ENCODE measurements at places on chromosomes 13 and 19.

- DNase-seq, result no peak
These were observed 20.2 kb upstream of the MYDGF start for GRCh38 chr19:4690361-4690760.

DNA sequence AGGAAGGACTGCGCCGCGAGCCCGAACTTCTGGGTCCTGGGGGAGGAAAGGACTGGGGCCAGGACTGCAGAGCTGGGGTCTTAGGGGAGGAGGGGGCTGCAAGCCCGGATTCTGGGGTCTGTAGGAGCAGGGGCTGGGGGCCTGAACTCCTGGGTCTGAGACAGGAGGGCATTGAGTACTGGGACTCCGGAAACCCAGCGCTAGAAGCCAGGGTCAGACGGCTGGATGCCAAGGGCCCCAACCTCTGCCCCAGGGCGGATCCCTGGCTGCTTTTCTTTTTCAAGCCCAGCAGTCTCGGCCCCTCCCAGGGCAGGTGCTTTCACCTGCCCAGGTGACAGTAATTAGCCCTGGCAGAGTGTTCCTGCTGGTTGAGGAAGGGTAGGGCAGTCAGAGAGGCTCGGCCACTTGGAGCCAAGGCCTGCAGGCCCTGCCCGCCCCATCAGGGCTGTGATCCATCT, 2.3 kb downstream of the MYH14 start:
- DNase-seq, result no peak

GRCh38 chr19:45641274-45642105, 2.3 kb upstream of the EML2 start:
- DNase-seq, result peak; percentile 82

- no peak for DNase-seq
These were observed 22.4 kb downstream of the TNFRSF19 start for GRCh38 chr13:23592596-23592995.

GRCh38 chr13:98529171-98529570, 47.7 kb downstream of the STK24 start:
- no peak for DNase-seq

GRCh38 chr19:44703336-44704078, 4.6 kb downstream of the CEACAM16 start:
- no peak for DNase-seq

- DNase-seq, result no peak
These were observed 1.8 kb downstream of the SLITRK1 start for GRCh38 chr13:83880275-83881139.

DNA sequence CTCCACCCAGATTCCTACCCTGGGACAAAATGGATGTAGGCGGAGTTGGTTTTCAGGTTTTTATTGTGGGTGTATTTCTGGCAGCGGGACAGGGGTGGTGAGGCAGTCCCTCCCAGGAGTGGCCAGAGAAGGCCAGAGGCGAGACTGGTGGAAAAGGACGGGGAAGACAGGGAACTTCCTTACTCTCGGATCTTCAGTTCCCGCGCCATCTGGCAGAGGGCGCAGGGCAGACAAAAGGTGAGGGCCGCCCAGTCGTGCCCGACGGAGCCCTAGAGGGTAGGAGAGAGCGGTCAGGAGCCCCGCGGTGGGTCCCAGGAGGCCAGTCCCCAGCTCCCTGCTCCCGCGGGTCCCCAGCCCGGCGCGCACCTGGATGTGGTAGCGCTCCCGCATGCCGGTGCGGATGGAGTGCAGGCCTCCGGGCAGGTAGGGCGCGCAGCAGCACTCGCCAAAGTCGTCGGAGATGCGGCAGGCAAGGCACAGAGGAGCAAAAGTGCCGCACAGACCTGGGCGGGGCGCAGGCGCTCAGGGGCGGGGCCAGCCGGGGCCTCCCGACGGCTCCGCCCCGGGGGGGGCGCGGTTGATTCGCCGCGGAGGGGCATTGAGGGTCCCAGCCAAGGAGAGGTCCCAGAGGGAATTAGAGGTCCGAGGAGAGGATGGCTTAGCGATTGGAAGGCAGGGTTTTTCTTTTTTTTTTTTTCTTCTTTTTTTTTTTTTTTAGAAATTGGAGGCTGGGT, 3.0 kb downstream of the CNFN start:
- peak; percentile 48 for DNase-seq

DNA sequence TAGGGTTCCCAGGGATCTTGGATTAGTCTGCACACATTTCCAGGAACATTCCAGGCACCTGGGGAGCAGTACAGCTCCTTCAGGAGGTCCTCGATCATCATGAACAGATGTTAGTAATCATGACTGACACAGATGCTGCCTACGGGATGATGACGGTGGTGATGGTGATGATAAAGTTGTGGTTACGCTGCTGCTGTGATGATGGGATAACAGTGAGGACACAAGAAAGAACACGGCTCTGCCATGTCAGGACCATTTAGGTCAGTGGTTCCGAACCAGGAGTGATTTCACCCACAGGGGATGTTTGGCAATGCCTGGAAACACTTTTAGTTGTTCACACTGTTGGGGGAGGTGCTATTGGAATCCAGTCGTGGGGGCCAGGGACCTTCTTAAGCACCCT, 1193.0 kb downstream of the UQCRFS1 start:
- DNase-seq, result no peak

GRCh38 chr19:11574689-11575088, 2.8 kb downstream of the ACP5 start:
- DNase-seq, result no peak

DNA sequence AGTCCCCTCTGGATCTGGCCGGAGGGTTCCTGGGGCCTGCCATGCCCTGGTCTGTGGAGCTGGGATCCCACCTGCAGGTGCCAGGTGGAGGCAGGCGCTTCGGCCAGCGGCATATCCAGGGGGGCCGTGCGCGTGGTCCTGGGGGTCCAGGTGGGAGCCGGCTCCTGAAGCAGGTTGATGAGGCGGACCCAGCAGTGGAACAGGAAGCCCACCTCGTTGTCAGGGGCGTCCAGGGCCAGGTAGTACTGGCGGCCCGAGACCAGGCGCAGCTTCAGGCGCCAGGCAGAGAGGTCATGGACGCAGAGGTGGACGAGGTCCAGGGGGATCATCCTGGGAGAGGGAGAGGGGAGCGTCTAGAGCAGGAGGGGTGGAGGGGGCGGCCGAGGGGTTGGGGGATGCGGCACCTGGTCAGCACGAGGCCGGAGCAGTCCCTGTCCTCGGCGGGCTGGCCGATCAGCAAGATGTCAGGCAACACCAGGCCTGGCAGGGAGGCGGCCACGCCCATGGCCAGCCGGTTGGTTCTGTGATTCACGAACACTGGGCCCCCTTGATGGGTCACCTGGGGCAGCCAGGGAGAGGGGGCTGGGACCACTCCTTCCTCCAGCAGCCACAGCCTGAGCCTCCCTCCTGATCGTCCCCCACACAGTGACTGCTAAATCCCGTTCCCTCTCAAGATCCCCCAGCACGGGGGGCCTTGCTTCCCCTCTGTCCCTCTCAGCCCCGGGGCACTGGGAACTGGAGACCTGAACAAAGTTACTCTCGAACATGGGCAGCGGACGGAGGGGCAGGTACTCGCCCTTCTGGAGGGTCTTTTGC, 678 bp downstream of the GARIN5B start:
- no peak for DNase-seq

DNA sequence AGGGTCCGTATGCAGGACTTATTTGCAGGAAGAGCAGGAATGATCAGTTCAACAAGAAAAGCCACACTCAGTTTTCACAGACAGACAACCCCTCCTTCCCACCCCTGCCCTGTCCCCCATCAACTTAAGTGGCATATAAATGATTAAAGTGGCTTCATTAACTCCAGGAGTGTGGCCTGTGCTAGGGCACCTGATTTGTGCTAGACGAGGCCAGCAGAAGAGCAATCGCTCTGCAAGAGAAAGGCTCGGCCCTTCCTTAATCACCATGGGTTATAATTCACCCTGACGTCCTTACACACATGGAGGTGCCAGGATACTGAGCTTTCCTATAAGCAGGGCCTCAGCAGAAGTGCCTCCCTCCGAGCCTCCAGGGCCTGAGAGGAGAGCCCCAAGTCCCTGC, 14.6 kb downstream of the C19orf12 start:
- no peak for DNase-seq

DNA sequence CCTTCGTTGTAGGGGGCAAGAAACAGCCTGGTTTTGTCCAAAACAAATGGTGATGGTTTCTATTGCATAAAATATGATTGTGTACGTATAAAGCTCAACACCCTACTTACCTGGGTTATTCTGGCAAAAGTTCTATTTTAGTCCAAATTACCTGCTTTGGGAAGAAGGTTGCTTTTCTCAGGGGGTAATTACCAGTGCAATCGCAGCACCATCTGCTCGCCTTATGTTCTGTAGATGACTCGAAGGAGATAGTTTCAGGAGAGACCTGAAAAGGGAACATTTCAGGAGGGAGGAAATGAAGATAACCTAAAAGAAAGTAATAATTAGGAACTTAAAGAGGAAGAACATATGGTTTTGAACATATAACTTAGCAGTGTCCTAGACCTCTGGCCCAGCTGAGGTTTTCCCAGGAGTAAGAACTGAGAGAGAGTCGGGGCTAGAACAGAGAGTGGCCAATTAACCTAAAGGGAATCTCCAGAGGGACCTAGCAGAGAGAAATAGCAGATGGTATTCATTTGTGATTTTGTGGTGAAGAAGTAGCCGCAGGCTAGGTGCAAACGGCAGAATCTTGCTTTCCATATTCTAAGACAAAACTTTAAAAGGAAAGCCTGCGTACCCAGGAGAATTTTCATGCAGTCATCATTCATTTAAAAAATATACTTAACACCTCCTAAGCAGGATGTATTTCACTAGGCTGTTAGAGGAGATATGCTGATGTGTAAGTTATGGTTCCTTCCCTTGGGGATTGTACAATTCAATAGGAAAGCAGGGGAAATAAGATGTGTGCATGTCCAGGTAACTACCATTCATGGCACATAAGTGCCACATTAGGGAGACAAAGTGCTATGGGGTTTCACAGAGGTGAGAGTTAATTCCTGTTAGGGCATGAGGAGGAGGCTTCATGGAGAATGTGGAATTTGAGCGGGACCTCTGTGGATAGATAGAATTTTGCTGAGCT, 113.0 kb upstream of the SLC10A2 start:
- DNase-seq, result no peak

GRCh38 chr13:77262198-77262597, 64.7 kb downstream of the MYCBP2 start:
- DNase-seq, result no peak

- no peak for DNase-seq
These were observed 15.1 kb downstream of the CSNK1G2 start for GRCh38 chr19:1956122-1956494.

GRCh38 chr13:95243207-95243606, 58.0 kb downstream of the ABCC4 start:
- no peak for DNase-seq

DNA sequence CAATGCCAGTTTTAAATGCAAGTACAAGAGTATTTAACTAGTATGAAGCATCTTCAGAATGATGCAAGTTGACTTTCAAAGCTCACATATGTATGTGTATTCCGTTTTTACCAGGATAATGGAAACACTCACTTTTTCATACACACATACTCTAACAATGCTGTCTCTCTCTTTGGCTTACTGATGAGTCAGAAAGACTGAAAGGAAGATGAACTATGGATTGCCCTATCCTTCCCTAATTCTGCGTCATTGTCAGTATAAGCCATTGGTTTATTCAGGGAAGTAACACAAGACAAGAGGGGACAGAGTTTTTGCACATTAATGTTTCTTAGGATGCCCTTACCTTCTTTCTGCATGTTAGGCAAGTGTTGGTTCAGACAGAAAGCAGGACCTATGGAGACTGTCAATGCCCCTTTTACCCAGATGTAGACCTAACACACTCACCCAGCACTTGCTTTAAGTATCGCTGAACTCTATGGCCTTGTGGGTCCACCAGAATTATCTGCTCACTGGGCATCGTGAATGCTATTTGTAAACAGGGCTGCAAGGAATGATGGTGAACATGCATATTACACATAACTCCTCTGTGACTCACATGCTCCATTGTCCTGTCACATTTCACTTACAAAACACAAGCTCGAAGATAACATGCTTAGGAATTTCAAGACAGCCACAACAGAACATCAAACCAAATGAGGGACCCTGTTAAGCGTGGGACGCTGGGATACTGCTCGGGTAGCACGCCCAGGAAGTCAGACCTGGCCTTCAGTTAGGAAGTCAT, 10.0 kb upstream of the OXGR1 start:
- DNase-seq, result no peak

DNA sequence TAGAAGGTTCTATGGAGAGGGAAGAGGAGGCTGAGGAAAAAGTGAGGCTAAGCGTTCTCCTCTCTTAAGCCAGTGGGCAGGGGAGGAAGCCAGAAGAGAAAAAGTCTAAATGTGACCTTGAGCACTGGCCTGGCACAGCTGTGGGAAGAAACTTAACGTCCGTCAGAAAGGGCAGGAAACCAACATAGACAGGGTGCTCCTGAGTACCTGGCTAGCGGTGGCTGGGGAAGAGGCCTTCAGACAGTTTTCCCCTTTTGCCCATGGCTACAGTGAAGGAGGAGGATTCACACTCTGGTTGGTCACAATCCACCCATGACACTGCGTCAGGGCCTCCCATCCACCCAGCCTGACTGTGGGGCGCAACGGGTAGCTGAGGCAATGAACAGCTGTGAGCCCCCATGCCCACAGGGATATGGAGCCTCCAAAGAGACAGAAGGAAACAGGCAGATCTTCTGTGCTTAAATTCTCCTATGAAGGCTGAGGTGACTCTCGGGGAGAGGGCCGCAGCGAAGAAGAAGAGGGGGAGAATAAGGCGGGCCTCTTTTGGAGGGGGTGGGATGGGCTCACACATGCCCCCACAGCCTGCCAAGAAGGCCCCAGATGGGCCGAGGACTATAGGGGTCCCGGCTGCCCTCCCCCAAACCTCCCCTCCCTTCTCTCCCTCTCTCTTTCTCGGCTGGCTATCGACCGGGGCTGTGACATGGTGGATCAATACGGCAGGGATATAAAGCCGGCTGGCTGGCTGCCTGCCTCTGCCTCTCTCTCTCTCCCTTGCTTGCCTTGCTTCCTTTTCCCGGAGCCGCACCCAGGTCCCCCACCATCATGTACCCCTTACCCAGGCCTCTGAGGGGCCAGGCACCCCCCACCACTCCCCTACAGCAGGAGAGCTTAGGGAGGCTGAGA, 19.8 kb upstream of the POU2F2 start:
- no peak for DNase-seq

GRCh38 chr13:33742321-33742720, 75.6 kb upstream of the RFC3 start:
- no peak for DNase-seq

DNA sequence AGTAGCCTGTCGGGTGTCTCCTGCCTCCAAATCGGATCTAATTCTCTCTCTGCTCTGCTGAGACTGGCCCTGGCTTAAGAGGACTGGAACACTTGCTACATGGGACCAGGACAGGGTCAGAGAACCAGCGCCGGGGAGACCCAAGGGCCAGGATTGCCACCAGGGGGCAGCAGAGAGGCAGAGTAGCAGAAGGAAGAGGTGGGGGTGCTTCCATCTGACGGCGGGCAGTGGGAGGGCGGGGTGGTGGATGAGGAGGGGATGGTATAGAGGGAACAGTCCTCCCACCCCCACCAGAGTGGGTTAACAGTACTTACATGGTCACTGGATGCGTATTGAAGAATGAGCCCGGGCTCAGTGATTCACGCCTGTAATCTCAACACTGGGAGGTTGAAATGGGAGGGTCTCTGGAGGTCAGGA, 11.9 kb downstream of the SELENOW start:
- DNase-seq, result peak; percentile 77

- DNase-seq, result no peak
These were observed 235.4 kb downstream of the PCDH20 start for GRCh38 chr13:61180234-61180633.

- DNase-seq, result no peak
These were observed 512.8 kb downstream of the LMO7 start for GRCh38 chr13:76148926-76149325.

- no peak for DNase-seq
These were observed 25.2 kb upstream of the KATNAL1 start for GRCh38 chr13:30332456-30333143.
